ENCODE measurements at places on chromosomes 3 and 15. TPM values are rescaled to one million over a fixed set of nuclear protein-coding genes. Genes with fewer than 3 reads are reported as not detected.

The OR5K2 gene
- total RNA-seq: not detected

The CADPS gene
- total RNA-seq: 45.1 TPM

The GALNT15 gene
- total RNA-seq: 1.3 TPM

The GPR15 gene
- not detected for total RNA-seq

The SUMF1 gene
- total RNA-seq: 10.4 TPM

The GNAT1 gene
- not detected for total RNA-seq

The ASB14 gene
- total RNA-seq: 5.8 TPM

The SLC12A1 gene
- total RNA-seq: not detected

The CSPG5 gene
- total RNA-seq: 0.32 TPM

The GOLGA8S gene
- 1.1 TPM for total RNA-seq

The LSMEM2 gene
- 25.7 TPM for total RNA-seq

The STX19 gene
- total RNA-seq: not detected

The ASB7 gene
- 6.8 TPM for total RNA-seq

The CCDC54 gene
- not detected for total RNA-seq

The SLC27A2 gene
- not detected for total RNA-seq

The MUC4 gene
- 0.03 TPM for total RNA-seq

The KBTBD12 gene
- total RNA-seq: 36.6 TPM

The EXOSC7 gene
- total RNA-seq: 29.6 TPM

The GOLGA6A gene
- not detected for total RNA-seq
